Putamen (tissue), 1 donor: ENCODE measurements at places on chromosomes 6 and 20.

GRCh38 chr20:11438412-11438811, 479.3 kb upstream of the BTBD3 start:
- no peak for DNase-seq

DNA sequence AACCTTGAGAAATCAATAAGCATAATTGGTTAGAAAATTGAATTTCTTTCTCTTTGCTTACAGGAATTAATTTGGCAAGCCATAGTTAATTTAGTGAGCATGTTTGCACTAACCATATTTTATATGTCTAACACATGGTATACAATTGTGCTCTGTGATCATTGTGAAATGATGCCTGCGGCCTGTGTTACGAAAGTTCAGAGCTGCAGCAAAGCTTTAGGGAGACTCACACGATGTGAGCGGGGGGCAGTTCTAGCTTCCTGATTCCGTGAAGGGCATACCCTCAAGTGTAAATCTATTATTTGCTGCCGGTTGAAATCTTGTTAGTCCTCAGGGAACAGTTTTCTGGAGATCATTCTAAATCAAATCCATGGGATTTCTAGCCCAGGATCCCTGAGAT, 25.5 kb upstream of the ADTRP start:
- DNase-seq, result no peak

DNA sequence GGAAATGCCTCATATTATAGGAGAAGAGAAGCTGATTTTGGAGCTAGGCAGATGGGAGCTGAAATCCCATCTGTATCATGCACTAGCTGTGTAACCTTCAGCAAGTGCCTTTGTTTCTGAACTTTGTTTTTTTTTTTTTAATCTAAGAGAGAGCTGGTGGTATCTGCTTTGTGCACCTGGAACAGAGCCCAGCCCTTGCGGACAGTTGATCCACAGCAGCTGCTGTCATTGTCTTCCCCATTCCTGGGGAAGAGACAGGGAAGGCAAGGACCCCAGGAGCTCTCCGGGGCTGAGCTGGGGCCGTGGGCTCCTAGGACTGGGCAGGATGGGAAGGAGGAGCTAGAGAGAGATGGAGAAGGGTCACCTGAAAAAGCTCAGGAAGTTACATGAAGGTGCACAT, 92.1 kb downstream of the SYNJ2 start:
- no peak for DNase-seq

- DNase-seq, result no peak
Measured at GRCh38 chr20:35088231-35089145, 4.1 kb downstream of the TRPC4AP start.

- no peak for DNase-seq
Measured at GRCh38 chr20:44415833-44416715, 59.6 kb upstream of the TTPAL start.

DNA sequence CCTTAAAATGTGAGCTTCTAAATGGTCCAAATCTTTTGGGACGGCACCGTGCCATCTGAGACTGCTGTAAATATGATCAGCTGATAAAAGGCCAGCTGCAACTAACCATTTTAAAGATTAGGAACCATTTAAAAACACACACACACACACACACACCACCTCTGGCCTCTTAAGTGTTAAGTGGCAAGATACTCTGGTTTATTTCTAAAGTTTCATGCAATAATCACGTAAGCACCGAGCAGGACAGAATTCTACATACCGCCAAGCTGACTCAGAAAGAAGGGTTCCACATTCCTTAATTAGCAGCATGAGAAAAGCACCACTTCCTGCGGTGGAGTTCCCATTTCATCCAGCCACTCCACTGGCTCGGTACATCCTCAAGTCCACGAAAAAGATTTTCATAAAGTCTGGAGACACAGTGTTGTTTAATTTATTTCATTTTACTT, 17.8 kb upstream of the ZNF217 start:
- DNase-seq, result no peak

DNA sequence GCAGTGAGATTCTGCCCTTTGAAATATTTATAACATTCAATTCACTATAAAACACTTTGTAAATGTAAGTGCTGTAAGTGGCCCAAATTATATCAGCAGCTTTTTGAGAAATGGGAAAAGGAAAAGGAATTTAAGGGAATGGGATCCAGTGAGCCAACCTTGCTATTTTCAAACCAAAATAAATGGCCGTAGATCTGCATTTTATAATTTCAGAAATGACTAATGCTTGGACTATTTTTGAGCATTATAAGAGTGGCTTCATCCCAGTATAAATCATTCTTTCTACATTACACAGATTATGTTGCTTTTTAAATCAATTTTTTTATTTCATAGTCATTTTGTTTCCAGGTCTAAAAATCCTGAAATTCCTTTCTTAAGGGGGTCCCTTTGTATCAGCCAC, 49.2 kb downstream of the ANKRD6 start:
- DNase-seq, result no peak

DNA sequence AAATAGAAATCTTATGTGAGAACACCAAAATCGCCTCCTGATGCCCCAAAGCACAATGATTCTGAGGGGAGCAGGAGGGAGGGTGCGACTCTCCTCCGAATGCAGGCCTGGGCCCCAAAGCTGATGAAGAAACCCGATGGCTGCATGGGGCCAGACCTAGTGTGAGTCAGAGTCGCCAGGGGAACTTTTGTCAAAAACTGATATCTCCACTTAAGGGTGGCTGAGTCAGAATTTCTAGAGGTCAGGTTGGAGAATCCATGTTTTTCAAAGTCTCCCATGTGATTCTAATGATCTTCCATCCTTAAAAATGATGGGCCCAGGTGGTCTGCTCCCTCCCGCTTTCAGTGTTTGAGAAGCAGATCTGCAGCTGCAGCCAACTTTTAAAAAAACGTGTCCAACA, 172.8 kb downstream of the BACH2 start:
- no peak for DNase-seq

GRCh38 chr20:11581271-11581670, 336.4 kb upstream of the BTBD3 start:
- no peak for DNase-seq

GRCh38 chr20:58179083-58179431, 49.4 kb downstream of the ANKRD60 start:
- DNase-seq, result no peak

GRCh38 chr6:44701637-44702101, 314.2 kb downstream of the CDC5L start:
- no peak for DNase-seq

DNA sequence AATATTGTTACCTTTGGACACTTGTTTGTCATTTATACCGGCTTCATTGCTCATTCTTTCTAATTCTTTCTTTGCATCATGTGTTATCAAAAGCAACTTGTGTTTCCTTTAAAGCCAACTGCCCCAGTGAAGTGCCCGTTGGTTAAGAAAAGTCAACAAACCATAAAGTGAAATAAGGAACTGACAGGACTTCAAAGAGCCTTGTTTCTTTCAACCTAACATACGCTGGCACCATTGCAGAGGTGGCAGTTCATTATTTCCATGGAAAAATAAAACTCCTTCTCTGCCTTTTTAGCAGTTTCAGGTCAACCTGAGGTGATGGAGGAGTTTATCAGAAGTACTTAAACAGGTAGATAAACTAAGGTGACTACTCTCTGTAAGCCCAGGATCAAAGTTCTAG, 28.8 kb downstream of the FERMT1 start:
- no peak for DNase-seq

DNA sequence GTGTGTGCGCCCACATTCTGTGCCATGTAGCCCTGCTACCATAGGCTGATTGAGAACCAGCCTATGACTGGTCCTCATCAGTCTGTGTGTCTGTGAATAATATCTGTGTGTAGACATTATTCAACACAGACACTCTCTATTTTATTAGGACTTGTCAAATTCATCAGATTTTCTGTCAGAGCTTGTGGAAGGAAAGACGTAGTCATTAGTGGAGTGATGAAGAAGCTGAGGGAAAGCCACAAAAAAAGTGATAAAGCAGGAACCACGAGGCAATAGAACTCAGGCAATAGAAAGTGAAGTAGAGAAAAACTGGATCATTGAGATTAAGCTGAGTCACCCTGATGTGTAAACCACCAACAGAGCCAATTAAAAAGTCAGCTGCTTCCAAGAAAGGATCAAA, 122.2 kb upstream of the MARCKS start:
- no peak for DNase-seq

DNA sequence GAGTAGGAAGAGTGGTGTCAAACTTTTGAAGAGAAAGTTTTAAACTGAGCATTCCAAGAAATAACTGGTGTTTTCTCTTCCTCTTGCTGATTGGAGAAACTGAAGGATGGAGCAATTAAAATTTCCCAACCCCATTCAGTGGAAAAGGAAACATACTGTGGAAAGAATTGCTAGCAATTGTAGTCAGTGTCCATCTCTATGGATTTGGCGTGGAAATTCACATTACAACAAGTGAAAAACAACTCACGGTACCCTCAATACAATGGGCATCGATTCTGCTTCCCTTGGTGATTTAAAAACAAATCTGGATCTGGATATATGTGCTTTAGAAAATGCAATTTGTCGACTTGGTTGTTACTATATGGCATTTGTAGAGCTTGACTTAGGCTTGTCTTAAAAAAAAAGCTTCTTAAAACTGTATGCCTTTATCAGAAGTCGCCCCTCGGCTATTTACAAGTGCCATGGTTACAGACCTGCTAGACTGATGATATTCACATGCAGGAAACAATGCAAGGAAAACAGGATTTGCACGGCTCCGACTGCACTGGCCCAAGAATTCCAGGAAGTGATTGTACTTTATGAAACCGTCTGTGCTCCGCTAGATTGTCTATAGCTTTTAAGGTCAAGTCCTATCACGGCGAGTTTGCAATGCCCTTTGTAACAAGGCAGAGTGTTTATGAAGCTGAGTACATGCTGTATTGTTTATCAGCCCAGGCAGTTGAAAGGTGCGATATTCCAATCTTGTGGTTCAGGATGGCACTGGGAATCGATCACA, 131.7 kb upstream of the PHACTR1 start:
- no peak for DNase-seq

DNA sequence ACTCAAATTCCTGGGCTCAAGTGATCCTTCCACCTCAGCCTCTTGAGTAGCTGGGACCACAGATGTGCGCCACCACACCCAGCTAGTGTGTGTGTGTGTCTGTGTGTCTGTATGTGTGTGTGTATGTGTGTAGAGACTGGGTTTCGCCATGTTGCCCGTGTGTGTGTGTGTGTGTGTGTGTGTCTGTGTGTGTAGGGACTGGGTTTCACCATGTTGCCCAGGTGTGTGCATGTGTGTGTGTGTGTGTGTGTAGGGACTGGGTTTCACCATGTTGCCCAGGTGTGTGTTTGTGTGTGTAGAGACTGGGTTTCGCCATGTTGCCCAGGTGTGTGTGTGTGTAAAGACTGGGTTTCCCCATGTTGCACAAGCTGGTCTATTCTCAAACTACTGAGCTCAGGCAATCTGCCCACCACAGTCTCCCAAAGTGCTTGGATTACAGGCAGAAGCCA, 28.3 kb downstream of the CDK5RAP1 start:
- no peak for DNase-seq

- DNase-seq, result no peak
Measured at GRCh38 chr20:16459019-16459700, 114.1 kb downstream of the KIF16B start.

DNA sequence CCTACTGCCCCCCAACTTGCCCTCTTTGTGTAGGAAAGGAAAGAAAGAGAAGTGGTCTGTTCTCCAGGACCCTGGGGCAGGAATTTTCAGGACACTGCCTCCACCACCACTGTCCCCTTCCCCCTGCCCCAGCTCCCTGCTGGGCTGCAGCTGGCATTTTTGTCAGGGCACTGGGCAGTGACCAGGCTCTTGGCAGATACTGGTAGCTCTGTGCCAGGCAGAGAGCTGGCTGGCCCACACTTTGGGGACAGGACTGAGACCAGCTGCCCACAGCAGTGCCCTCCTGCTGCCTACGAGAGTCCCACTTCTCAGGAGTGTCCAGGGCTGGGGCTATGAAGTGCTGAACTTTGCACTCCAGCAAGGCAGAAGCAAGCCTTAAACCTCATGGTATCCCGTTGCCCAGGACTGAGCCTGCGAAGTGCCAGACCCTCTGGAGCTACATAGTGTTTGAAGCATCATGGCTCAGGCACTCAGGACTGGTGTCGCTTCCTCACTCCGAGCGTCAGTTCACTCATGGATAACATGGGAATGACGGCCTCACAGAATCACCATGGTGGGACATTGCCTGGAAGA, 19.3 kb downstream of the SLC13A3 start:
- DNase-seq, result peak; percentile 59

GRCh38 chr6:118708744-118709143, 57.4 kb upstream of the CEP85L start:
- no peak for DNase-seq

DNA sequence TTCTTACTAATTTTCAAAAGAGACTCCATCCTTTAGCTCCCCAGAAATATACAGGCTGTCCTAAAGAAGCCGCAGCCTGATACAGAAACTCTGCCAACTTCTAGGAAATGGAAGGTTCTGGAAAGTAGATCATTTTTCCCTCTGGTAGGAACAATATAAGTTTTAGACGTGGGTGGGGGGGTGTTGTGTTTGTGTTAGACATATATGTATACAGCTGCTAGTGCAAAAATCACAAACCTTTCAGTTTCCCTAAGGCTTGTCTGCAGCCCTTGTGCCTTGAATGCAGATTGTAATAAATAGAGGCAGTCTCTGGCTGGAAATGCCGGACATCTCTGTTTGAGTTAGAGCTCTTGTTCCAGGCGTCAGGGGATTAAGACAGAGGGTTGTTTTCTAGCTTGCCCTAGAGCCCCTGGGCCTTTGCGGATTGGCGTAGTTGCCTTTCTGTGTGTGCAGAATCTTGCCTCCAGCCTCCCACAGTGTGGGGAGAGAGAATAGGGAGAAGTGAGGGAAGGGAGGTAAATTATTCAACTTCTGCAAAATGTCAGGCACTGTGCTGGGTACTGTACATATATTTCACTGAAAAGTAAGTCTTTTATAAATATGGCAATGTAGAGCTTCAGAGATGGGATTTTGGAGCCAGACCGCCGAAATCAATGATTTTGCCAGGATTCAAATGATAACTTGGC, 269.7 kb downstream of the PRL start:
- no peak for DNase-seq

GRCh38 chr20:62583424-62583920, 58.8 kb upstream of the SLCO4A1 start:
- peak; percentile 9 for DNase-seq

- DNase-seq, result no peak
Measured at GRCh38 chr6:168225471-168225911, 94.1 kb downstream of the DACT2 start.

GRCh38 chr6:169167581-169168301, 85.9 kb downstream of the THBS2 start:
- DNase-seq, result no peak

GRCh38 chr6:76552268-76552667, 479.8 kb upstream of the IMPG1 start:
- DNase-seq, result no peak

DNA sequence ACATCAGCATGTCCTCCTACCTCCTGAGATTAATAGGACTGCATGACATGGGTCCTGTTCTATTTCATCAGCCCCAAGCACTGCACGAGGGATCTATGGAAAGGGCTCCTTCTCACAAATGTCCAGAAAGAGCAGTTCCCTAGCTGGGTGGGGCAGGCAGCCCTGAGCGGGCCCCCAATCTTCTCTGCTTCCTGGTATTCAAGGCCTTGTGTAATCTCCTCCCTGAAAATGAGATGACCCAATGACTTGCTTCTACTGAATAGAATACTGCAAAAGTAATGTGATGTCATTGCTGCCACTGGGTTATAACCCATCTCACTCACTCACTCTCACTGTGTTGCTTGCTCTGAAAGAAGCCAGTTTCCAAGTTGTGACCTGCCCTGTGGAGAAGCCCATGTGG, 126.4 kb downstream of the OPRM1 start:
- DNase-seq, result no peak
